Neuronal stem cell (in vitro differentiated cells): ENCODE measurements at places on chromosomes 5 and 9.
A peak's percentile ranks its signal among the peaks of the same experiment; 100 is the strongest.

- H3K36me3 ChIP-seq = peaks cover 17% of the 10 kb centered on the region
These were observed 19.6 kb downstream of the CYFIP2 start for GRCh38 chr5:157285310-157286035.

- no peaks in the 10 kb centered on the region for H3K36me3 ChIP-seq
- no peak overlapping the region for H3K4me3 ChIP-seq
- H3K4me1 ChIP-seq = peaks cover 9% of the 10 kb centered on the region
- DNase-seq = no peak
- no peaks in the 10 kb centered on the region for H3K27me3 ChIP-seq
These were observed 3.9 kb upstream of the BTNL9 start for GRCh38 chr5:181035991-181036815.

DNA sequence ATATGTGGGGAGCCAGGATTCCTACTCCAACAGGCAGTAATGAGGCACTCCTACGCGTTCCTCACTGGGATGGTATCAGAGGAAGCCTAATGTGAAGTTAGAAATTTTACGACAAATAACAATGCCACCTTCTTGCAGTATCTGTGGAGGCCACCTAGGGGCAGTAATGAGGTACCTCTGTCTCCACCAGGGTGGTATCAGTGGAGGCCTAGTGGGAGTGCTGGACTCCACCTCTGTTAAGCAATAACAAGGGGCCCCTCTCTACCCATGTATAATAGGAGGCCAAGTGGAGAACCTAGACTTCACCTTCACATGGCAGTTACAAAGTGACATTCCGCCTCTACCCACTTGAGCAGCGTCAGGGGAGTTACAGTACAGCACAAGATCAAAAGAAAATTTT lies 147.9 kb downstream of the PLPPR1 start:
- H3K4me3 ChIP-seq = no peak overlapping the region
- no peaks in the 10 kb centered on the region for H3K27me3 ChIP-seq
- H3K36me3 ChIP-seq = no peaks in the 10 kb centered on the region
- H3K4me1 ChIP-seq = no peaks in the 10 kb centered on the region
- DNase-seq = no peak
- no peak overlapping the region for H3K27ac ChIP-seq

DNA sequence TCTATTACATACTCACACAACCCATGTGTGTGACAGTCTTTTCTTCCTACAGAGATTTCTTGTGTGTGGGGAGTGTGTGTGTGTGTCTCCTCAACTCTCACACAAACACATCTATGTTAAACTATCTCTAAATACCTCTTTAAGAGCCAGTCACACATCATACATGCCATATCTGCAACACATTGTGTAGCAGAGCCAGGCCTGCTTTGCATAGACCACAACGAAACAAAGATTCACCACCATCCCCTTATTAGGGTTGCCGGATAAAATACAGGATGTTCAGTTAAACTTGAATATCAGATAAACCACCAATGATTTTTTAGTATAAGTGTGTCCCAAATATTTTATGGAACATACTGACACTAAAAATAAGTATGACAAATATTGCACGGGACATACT lies 2.3 kb downstream of the FAM170A start:
- H3K27me3 ChIP-seq = no peaks in the 10 kb centered on the region
- H3K27ac ChIP-seq = no peak overlapping the region
- no peak for DNase-seq
- H3K36me3 ChIP-seq = no peaks in the 10 kb centered on the region

DNA sequence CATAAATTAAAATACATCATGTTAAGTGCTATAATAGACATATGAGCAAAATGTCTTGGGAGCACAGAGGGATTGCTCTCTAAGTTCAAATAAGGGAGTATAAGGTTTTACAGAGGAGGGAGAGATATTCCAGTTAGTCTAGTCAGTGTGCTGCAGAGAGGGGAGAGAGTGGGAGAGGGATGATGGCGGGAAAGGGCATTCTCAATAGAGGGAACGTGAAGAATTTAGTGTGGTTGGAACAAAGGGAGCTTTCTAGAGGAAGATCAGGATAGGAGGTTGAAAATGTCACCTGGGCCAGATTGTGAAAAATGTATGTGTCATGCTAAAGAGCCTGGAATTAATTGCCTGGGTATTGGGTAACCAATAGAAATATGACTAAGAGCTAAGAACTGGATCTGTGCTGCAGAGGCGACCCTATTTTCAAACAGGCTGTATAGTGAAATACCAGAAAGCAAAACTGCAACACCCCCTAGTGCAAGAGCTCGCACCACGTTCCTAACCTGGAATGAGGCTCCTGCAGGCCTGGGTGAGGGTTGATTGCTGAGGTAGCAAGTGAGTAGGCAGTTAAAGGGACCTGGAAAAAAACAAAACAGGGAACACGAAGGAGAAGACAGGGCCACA lies 791.8 kb upstream of the C9orf72 start:
- no peak overlapping the region for H3K27ac ChIP-seq
- no peak overlapping the region for H3K4me3 ChIP-seq
- H3K36me3 ChIP-seq = no peaks in the 10 kb centered on the region

DNA sequence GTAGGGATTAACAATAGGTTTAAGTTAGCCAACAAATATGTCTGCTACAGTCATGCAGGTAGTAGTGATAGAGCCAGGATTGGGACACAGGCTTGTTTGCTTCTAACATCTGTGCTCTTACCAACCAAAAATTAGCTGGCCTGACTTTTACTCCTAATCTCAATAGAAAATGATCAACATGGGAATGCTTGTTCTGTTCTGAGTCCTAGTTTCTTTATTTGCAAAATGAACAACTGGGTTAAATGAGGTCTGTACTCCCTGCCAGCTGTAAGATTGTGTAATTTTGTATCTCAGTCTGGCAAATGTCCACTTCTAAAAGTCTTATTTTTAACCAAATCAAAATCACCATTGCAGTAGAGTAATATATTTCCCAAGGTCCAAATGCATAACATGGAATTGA lies 216.8 kb downstream of the NMUR2 start:
- H3K4me1 ChIP-seq = no peaks in the 10 kb centered on the region
- H3K4me3 ChIP-seq = no peak overlapping the region
- no peaks in the 10 kb centered on the region for H3K27me3 ChIP-seq
- no peak for DNase-seq
- H3K27ac ChIP-seq = no peak overlapping the region

DNA sequence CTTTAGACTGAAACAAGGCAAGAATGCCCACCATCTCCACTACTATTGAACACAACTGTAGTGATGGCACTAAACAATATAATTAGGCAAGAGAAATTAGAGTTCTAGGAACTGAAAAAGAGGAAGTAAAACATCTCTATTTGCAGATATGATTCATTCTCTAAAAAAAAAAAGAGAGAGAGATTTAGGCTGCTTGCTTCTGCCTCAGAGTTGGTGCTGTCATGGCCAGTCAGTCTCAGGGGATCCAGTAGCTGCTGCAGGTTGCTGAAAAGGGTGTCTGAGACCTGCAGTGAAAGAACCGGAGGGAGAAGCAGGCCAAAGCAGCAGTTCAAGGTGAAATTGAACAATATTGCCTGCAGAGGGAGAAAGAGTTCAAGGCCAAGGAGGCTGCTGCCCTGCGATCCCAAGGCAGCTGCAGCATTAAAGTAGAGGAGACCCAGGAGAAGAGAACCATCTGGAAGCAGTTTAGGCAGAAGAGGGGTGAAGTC lies 72.5 kb downstream of the AP3B1 start:
- no peak overlapping the region for H3K27ac ChIP-seq
- H3K36me3 ChIP-seq = peaks cover 88% of the 10 kb centered on the region
- no peak for DNase-seq

DNA sequence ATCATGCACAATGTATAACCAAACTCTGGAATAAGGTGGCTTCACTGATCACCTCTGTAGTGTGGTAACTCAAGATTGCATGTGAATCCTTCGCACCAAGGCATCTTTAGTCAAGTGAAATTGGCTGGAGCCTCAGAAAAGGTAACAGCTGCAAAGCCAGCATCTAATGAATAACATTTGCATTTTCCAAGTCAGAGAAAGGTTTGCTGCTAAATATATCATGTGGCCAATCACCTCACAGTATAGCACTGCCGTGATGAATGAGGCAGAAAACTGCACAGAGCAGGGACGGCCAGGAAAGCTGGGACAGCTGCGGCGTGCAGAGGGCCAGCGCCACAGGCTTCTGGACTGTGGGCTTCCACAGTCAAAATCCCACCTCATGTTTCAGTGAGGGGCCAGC lies 18.5 kb downstream of the MRPS27 start:
- H3K27me3 ChIP-seq = no peaks in the 10 kb centered on the region
- no peaks in the 10 kb centered on the region for H3K36me3 ChIP-seq
- no peak overlapping the region for H3K4me3 ChIP-seq
- peaks cover 8% of the 10 kb centered on the region for H3K4me1 ChIP-seq
- DNase-seq = no peak

GRCh38 chr9:110650261-110650660 lies 18.3 kb upstream of the MUSK start:
- H3K4me3 ChIP-seq = no peak overlapping the region
- H3K27me3 ChIP-seq = no peaks in the 10 kb centered on the region
- H3K4me1 ChIP-seq = no peaks in the 10 kb centered on the region
- no peaks in the 10 kb centered on the region for H3K36me3 ChIP-seq
- no peak for DNase-seq

GRCh38 chr5:154221371-154221896 lies 30.9 kb downstream of the GALNT10 start:
- no peaks in the 10 kb centered on the region for H3K27me3 ChIP-seq
- no peak overlapping the region for H3K27ac ChIP-seq
- H3K4me1 ChIP-seq = peaks cover 6% of the 10 kb centered on the region
- no peak overlapping the region for H3K4me3 ChIP-seq

- no peaks in the 10 kb centered on the region for H3K27me3 ChIP-seq
- peak within 1 kb of the TSS; percentile 84 for H3K4me3 ChIP-seq
- H3K36me3 ChIP-seq = peaks cover 2% of the 10 kb centered on the region
- H3K4me1 ChIP-seq = peaks cover 2% of the 10 kb centered on the region
These were observed at the start of gene STX17 for GRCh38 chr9:99906403-99907207. Gene STX17 (plus strand): TSS chr9:99906654. CDS start chr9:99915240, 8,586 bp downstream.

GRCh38 chr9:91515074-91515687 lies 91.5 kb upstream of the NFIL3 start:
- no peak for DNase-seq
- no peak overlapping the region for H3K27ac ChIP-seq
- H3K4me3 ChIP-seq = no peak overlapping the region
- no peaks in the 10 kb centered on the region for H3K4me1 ChIP-seq

DNA sequence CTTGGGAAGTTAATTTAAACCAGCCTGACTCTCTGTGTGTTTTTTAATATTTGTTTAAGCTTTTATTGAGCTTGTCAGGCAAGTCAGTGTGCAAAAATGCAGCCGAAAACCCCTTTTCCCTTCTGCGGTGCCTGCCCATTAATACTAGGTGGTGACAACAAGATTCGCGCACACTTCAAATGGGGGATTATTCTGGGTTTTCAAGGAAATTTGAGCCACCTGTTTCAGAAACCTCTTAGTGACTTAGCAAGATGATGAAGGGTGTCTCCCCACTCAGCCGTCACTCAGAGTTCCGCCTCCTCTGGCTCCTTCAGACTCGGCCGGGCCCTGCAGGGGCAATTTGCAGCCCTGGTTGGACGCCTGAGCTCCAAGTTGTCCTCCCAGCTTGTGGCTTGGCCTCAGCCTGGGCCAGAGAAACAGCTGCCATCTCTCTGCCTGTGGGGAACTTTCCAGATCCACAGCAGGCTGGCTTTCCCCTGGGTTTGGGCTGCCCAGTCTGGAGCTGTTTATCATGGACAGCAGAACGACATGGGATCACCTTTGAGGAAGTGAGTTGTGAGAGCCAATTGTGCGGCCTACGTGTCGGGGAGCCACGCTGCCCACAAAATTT lies 75.9 kb downstream of the SPRY4 start:
- peak overlapping the region; percentile 30 for H3K27ac ChIP-seq
- no peaks in the 10 kb centered on the region for H3K27me3 ChIP-seq
- H3K4me1 ChIP-seq = peaks cover 14% of the 10 kb centered on the region
- no peaks in the 10 kb centered on the region for H3K36me3 ChIP-seq
- no peak overlapping the region for H3K4me3 ChIP-seq
- DNase-seq = no peak

- H3K36me3 ChIP-seq = no peaks in the 10 kb centered on the region
- H3K27me3 ChIP-seq = no peaks in the 10 kb centered on the region
- peak overlapping the region; percentile 85 for H3K27ac ChIP-seq
- DNase-seq = no peak
These were observed 3.6 kb downstream of the SYNPO start for GRCh38 chr5:150644058-150644457.

DNA sequence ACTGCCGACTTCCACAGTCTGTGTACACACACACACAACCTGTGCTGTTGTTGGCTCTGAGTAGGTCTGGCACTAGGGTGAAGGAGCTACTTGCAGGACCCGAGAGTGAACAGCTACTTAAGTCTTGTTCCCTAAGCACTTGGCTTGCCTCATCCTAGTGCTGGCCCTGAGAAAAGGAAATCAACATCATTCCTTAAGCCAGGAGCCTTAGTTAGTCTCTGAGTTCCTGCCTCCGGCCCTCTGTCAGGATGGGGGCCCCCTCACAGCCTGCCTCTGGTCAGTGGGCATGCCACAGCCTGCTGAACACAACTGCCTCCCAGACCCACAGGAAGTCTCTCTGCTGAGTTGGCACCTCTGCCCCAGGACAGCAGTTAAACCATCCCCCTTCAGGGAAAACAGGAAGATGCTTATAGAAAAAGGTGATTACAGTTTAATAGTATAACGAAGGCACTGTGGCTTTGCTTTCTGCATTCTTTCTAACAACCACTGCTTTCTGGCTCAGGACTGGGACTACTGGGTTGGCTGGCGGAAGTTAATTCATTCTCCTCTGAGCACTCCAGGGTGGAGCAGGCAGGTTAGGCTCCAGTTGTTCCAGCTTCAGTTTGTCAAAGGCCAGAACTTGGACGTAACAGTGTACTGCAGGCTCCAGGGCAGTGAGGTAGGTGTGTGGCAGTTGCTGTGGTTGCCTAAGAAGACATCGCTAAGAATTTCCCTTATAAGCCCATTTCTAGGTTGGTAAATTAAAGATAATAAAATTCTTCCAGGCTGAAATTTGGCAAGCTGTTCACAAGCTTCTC lies 2.8 kb downstream of the MAMDC2 start:
- H3K4me1 ChIP-seq = peaks cover 18% of the 10 kb centered on the region
- H3K36me3 ChIP-seq = no peaks in the 10 kb centered on the region
- no peak overlapping the region for H3K4me3 ChIP-seq
- H3K27me3 ChIP-seq = peaks cover 75% of the 10 kb centered on the region
- H3K27ac ChIP-seq = no peak overlapping the region

DNA sequence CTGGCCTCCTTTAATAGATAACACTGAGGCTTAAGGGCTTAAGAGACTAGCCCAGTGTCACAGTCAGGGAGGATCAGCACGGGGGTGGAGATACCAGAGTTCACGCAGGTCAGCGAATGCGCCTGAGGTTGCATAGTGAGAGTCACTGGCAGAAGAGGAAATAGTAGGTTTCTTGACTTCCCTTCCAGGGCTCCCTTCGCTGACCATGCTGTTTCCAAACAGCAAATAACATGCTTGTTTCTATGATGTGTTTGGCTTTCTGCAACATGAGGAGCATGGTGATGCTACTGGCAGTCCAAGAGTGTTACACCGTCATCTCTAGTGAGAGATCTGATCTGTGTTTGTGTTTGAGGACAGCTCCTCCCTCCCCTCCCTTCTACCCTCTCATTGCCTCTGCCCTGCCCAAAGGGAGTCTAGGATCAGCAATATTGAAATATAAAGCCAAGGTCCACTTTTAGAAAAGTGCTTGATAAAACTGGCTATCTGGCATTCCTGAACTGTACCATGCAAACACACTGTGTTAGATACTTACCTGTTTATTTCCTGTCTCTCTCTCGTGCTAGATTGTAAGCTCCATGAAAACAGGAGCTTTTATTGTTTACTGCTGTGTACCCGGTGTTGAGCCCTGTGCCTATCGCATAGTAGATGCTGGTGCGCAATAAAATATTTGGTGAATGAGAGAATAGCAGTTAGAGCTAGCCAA lies 12.3 kb downstream of the TLE4 start:
- peaks cover 100% of the 10 kb centered on the region for H3K36me3 ChIP-seq
- peaks cover 26% of the 10 kb centered on the region for H3K4me1 ChIP-seq
- H3K27ac ChIP-seq = no peak overlapping the region
